Neural progenitor cell (in vitro differentiated cells): ENCODE measurements at places on chromosomes 11 and 22. TPM values are rescaled to one million over a fixed set of nuclear protein-coding genes. Genes with fewer than 3 reads are reported as not detected.

Gene TEX54
- not detected in 2 replicates for total RNA-seq

Gene SLC17A6
- not detected in 2 replicates for total RNA-seq

DNA sequence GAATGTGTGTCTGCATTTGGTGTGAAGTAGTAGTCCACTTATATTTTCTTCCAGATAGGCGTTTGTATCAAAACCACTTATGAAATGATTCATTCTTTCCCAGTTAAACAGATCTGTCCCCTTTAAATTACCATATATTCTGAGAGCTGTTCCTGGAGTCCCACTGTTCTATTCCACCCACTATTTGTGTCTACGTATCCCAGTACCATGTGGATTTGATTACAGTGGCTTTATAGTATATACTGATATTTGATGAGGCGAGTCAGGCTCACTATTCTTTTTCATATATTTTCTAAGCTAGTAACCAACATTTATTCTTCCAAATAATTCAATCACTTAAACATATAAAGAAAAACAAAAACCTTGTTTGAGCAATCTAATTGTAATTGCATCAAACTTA lies 81.9 kb upstream of the RASSF10 start:
- DNase-seq: no peak

Gene EEF1G
- 2,358 and 3,183 TPM in 2 replicates for total RNA-seq

GRCh38 chr22:23365524-23365923 lies 185.2 kb downstream of the BCR start:
- DNase-seq: no peak

GRCh38 chr22:25494774-25495173 lies 69.7 kb upstream of the GRK3 start:
- peak; percentile 9 for DNase-seq

Gene GANAB
- total RNA-seq: 202 and 292 TPM in 2 replicates

DNA sequence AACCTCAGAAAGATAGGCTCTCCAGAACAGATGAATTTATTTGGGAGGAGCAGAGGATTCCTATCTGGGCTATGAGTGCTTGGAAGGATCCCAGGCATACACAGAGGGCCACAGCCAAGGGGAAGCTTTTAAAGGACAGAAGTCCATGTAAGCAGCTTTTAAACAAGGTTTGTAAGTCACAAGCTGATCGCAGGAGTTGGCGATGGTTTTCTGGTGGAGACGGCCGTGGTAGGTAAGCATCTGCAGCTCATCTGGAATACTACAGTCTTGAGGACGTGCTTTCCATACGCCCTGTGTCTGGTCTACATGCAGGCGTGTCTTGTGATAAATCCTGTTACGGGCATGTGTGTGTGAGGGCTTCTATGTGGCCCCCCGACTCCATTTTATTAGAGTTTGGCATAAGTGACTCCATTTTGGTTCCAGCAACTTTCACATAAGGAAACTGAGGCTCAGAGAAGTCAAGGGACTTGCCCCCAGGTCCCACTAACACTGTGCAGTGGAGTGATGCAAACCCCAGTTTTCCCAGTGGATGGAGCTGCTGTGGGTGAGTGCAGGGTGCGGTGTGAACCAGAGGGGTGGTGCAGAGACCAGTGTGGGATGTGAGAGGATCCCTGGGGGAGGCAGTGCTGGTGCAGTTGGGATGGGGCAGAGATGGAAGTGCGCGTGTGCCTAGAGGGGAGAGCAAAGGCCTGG lies 11.8 kb upstream of the ACY3 start:
- no peak for DNase-seq

DNA sequence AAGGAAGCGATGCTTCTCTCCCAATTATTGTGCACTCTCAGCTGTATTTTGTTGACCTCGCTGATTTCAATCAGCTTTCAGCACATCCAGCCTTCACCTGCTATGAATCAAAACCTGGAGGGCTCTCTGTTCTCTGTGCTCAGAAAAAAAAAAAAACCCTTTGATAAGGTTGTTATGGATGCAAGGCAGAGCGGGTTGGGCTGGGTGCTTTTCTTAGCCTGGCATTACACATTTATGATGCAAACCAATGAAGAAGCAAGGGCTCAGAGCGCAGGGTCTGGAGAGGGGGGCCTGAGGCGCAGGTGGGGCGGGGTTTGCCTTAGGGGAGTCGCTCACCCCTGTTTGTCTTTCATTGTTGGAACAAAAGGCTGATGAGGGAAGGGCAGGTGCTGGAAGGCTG lies 86.0 kb upstream of the CADM1 start:
- DNase-seq: no peak

- DNase-seq: no peak
These were observed 133.6 kb upstream of the SESN3 start for GRCh38 chr11:95364324-95365295.

DNA sequence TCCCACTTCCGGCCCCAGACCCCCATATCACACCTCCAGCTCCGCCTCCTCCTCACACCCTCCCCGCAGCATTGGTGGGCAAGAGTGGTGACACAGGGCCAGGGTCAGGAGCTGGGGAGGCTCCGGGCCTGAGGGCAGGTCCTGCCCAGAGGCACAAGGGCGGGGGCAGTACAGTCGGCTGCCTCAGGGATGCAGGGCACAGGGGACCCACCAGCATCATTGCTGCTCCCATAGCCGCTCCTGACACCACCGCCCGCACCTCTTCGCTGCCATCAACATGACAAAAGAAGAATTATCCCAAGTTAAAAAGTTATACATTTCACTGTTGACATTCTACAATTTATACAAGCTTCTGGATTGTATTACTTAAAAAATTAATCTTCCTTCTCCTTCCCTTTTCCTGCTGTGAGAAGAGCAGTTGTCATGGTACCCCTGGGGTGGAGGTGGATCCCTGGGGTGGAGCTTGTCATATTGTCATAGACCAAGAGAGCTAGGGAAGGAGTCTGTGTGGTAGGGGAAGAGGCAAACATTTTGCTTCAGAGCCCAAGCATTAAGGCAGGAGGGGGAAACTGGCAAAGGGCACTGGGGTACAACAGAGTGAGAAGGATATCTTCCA lies 4.1 kb downstream of the SBF2 start:
- no peak for DNase-seq
